AG20443 (cell line): ENCODE measurements at places on chromosomes 2 and 18.

GRCh38 chr2:239727182-239727775 lies 297.9 kb downstream of the NDUFA10 start:
- DNase-seq, result no peak

GRCh38 chr18:49026501-49027373 lies 76.0 kb upstream of the SMAD7 start:
- peak; percentile 8 for DNase-seq

GRCh38 chr2:88059979-88060906 lies 4.7 kb upstream of the KRCC1 start:
- peak; percentile 67 for DNase-seq

GRCh38 chr2:43010438-43011157 lies 215.8 kb downstream of the ZFP36L2 start:
- DNase-seq, result no peak

GRCh38 chr2:73976803-73977202 lies 7.9 kb upstream of the TET3 start:
- DNase-seq, result no peak

- DNase-seq, result no peak
Measured at GRCh38 chr2:111155610-111156009, 34.9 kb downstream of the BCL2L11 start.

GRCh38 chr2:10454505-10454904 lies 6.4 kb upstream of the ODC1 start:
- no peak for DNase-seq

DNA sequence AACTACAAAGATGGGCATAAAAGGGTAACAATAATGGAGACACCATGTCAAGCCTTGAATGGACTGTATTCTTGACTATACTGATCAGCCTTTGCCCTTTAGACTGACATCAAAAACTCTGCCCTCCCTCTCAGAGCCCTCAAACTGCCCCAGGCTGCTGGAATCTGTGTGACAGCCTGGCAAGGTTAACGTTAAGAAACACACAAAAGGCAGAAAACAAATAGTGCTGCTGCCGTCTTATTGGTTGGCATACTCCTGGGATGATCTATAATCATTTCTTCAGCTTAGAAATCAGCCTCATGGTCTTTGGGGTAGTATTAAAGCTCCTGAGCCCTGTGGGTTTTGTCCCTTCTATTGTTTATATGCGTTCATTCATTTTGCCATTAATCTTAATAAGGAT lies 338.0 kb downstream of the DCC start:
- DNase-seq, result no peak

DNA sequence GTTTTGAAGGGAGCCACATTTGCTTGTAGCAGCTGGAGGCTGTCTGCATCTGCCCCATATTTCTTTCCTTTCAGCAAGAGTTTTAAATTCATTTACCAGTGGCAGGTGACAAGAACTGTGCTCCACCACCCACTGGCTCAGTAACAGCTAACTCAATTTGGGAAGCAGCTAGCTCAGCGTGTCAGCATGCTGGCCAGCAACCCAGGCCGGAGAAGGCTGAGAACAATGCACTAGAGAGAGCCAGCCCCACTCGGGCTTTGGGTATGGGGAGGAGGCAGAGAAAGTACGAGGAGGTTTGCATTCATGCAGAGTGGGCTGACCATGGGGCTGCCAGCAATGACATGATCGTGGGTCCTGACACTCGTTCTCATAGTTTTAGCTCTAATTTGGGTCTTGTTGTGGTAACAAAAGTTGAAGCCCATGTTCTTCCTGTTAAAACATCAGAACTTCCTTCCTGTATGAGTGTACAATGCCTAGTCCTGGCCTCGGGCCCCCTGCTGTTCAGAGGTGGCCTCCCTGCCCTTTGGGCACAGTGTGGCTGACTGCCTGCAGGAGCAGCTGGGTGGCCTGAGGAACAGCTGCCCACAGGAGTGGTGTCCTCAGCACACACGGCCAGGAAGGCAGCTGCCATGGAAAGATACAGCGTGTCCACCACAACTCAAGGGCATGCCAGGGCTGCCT lies 23.0 kb downstream of the CDC42EP3 start:
- no peak for DNase-seq

DNA sequence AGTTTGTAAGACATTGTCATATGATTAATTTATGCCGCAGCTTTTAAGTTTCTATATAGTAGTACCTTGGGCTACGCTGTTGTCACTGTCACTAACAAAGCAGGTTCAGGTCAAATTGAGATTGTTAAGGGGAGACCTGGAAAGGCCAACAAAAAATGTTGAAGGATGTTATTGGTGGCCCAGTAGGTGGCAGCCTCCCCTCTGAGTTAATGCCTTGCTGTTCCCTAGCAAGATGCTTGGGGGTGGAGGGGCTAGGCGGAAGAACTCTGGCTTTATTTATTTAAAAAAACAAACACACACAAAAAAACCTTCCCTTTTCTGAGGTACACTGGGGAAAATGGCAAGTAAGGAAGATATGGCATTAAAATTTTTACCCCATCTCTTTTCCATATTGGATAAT lies 128.3 kb upstream of the ATP5MC3 start:
- DNase-seq, result peak; percentile 62

DNA sequence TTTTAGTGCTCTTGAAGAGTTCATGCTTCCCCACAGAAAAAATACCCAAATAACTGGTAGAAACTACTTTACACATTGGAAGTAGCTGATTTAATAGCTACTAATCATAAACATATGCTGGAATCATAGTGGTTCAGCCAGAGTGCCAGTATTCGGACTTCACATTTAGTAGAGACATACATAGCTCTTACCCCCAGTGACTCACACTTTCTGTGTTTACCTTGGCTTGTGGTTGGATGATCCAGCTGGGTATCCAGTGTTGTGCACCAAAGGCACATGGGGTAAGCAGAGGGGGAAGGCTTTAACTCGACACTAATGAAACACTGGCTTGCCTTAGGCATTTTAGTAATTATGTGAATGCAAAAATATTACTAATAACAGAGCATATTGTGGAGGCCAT lies 18.1 kb downstream of the ARHGAP28 start:
- peak; percentile 67 for DNase-seq

- DNase-seq, result no peak
Measured at GRCh38 chr2:134181219-134181618, 72.7 kb upstream of the MGAT5 start.

DNA sequence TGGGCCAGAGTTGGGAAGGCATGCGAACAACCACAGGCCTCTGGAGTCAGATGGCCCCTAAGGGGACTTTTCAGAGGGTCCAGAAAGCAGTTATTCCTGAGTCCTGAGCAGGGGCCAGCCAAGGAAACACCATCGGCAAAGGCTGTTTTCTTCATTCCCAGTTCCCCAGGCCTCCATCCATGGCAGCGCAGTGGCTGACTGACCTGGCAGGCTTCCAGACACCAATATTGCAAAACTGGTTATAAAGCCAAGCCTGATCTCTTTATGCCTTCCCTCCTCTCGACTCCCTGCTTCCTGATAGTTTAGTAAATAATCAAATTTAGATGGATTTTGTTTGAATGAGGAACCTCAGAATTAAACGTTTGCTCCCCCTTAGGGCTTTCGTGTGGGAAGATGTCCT lies 133.4 kb upstream of the ITGA6 start:
- DNase-seq, result peak; percentile 75

GRCh38 chr2:104880076-104880475 lies 26.2 kb downstream of the POU3F3 start:
- no peak for DNase-seq

- peak; percentile 72 for DNase-seq
Measured at GRCh38 chr2:120750488-120751210, 15.0 kb downstream of the GLI2 start.

- no peak for DNase-seq
Measured at GRCh38 chr2:205232086-205232485, 450.2 kb upstream of the NRP2 start.

GRCh38 chr2:137846993-137847392 lies 117.3 kb upstream of the HNMT start:
- no peak for DNase-seq

DNA sequence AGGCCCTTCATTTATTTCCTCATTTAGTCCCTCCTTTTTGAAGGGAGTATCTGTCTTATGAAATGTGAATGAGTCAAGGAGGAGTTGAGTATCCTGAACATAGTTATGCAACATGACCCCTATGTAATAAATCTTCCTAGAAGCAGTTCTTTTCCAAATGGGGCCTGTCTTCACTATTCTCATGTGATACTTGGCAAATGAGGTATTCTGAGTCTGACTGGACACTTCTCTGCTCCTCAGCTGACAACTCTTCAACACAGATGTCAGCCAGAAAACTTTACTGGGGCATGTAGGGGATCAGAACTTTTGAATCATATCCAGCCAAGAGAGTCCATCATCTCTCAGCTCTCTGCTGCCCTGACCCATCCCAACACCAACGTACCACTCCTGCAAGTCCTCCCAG lies 291.6 kb downstream of the ZNF385B start:
- DNase-seq, result peak; percentile 56

DNA sequence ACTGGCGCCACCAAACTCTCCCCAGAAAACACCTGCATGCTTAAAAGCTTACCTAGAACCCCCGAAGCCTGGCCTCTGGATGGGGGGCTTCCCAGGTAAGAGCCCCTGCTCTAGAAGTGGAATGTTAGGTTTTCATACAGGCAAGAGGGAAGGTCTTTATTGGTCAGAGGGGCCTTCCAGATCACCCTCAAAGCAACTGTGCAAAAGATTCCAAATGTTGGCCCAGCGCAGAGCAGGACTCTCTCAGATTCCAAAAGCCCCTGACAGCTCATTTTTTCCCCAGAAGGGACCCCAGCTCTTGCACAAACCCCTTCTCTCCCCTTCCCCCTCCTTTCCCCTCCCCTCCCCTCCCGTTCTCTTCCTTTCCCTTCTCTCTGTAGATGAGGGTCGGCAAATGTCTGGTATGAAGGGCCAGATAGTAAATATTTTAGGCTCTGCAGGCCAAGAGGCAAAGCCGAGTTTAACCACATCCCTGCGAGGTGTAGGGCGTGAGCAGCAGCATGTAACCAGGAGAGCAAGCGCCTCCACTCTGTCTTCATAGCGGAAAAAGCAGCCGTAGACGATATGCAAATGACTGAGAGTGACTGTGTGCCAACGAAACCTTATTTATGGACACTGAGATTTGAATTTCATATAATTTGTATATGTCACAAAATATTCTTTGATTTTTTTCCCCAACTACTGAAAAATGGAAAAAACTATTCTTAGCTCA lies 116.9 kb downstream of the SMAD7 start:
- DNase-seq, result no peak

DNA sequence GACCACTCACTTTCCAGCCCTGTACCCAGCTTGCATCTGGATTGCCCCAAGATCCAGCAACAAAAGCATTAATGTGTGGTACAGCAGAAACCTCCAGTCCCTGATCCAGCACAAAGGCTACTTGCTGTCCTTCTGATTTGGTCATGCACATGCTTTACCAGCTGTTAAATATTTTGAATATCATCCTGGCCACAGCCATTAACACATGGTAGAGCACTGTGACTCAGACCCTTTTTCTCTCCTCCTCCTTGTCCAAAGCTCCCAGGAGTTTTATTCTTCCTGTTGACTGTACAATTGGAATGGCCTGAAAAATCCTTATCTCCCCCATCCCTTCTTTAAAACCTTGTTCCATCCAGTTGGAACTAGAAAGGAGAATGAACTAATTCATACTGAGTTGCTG lies 419.7 kb upstream of the TNP1 start:
- peak; percentile 82 for DNase-seq

DNA sequence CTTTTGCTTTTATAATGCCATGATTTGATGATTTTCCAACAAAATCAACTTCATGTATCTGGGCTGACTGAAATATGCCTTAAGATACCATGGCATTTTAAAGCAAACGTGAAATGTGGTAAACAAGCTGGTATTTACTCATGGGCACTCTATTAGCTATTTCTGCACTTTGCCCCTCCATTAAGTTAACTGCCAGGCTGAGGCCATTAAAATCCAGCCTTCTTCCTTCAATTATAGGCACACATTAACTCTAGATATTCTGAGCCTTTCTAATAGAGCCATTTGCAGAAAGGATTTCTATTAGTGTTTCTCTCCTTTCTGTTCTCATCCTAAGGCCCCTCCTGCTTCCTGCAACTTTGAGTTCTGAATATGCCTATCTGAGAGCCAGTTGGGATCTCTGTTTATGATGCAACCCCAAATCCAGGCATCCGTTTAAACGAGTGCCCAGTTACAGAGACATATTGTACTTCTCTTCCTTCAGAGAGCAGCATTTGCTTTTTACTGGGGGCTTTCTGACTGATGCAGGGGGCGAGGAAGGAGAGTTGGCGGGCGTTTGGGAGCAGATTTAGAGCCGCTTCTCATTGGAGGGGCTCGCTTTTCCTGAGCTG lies 1.6 kb upstream of the KCNJ3 start:
- DNase-seq, result no peak

DNA sequence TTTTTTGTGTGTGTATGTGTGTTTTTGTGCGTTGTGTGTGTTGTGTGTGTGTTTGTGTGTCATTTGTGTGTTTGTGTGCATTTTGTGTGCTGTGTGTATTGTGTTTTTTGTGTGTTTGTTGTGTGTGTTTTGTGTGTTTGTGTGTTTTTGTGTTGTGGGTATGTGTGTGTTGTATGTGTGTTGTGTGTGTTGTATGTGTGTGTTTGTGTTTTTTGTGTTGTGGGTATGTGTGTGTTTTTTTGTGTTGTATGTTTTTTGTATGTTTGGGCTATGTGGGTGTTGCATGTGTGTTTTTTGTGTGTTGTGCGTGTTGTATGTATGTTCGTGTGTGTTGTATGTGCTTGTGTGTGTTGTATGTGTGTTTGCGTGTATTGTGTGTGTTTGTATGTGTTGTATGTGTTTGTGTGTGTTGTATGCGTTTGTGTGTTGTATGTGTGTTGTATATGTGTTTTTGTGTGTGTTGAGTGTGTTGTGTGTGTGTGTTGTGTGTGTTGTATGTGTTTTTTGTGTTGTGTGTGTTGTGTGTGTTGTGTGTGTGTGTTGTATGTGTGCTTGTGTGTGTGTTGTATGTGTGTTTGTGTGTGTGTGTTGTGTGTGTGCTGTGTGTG lies 275.3 kb downstream of the HRH4 start:
- no peak for DNase-seq

- no peak for DNase-seq
Measured at GRCh38 chr18:62814132-62814759, 98.9 kb downstream of the PHLPP1 start.

- DNase-seq, result no peak
Measured at GRCh38 chr2:191951376-191951775, 104.5 kb upstream of the CAVIN2 start.

GRCh38 chr18:63084219-63084618 lies 235.3 kb downstream of the BCL2 start:
- DNase-seq, result no peak

GRCh38 chr2:55309446-55309845 lies 40.4 kb upstream of the MTIF2 start:
- peak; percentile 31 for DNase-seq
